Left lung (tissue), 14 donors: ENCODE measurements at places on chromosomes 13 and 19.

- H3K4me1 ChIP-seq: peaks cover 14% of the 10 kb centered on the region
- DNase-seq: no peak
- no peaks in the 10 kb centered on the region for H3K27me3 ChIP-seq
- H3K4me3 ChIP-seq: no peak overlapping the region
- no peaks in the 10 kb centered on the region for H3K36me3 ChIP-seq
Observed at GRCh38 chr19:13173139-13173737, 23.0 kb downstream of the IER2 start.

- H3K27ac ChIP-seq: no peak overlapping the region
- peaks cover 6% of the 10 kb centered on the region for H3K4me1 ChIP-seq
- H3K36me3 ChIP-seq: no peaks in the 10 kb centered on the region
- H3K4me3 ChIP-seq: peak overlapping the region; percentile 83
- no peaks in the 10 kb centered on the region for H3K27me3 ChIP-seq
- no peak for DNase-seq
Observed at GRCh38 chr19:17266589-17266974, 661 bp upstream of the BABAM1 start.

DNA sequence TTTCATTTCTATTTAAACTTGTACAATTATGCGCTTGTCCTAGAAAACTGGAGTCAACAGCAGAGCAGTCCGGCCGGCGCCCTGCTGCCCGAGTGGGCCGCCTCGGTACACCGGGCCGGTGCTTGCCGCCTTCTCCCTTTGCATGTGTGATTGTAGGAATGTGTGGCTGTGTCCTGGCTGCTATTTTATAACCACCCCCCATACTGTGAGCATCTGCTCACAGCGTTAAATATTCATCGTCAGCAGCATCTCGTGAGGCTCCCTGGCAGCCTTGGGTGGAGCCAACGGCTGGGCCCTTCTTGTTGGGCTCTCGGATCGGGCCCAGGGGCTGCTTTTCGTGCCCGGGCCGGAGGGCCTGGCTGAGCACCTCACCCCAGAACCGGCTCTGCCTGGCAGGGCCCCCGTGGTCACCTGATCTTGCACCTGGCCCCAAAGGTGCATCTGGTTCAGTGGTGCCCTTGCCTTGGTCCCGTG is 10.6 kb downstream of the PIAS4 start:
- peaks cover 62% of the 10 kb centered on the region for H3K36me3 ChIP-seq
- no peak overlapping the region for H3K27ac ChIP-seq
- DNase-seq: no peak
- H3K4me1 ChIP-seq: no peaks in the 10 kb centered on the region
- H3K27me3 ChIP-seq: no peaks in the 10 kb centered on the region

- DNase-seq: no peak
- H3K4me1 ChIP-seq: no peaks in the 10 kb centered on the region
- no peak overlapping the region for H3K4me3 ChIP-seq
- H3K27ac ChIP-seq: peak overlapping the region; percentile 5
- H3K36me3 ChIP-seq: no peaks in the 10 kb centered on the region
- no peaks in the 10 kb centered on the region for H3K27me3 ChIP-seq
Observed at GRCh38 chr13:91154558-91155353, 192.7 kb upstream of the MIR17HG start.

GRCh38 chr13:25902455-25902854 is 149.4 kb downstream of the SHISA2 start:
- DNase-seq: no peak
- H3K4me1 ChIP-seq: no peaks in the 10 kb centered on the region
- H3K27ac ChIP-seq: no peak overlapping the region
- H3K36me3 ChIP-seq: no peaks in the 10 kb centered on the region

DNA sequence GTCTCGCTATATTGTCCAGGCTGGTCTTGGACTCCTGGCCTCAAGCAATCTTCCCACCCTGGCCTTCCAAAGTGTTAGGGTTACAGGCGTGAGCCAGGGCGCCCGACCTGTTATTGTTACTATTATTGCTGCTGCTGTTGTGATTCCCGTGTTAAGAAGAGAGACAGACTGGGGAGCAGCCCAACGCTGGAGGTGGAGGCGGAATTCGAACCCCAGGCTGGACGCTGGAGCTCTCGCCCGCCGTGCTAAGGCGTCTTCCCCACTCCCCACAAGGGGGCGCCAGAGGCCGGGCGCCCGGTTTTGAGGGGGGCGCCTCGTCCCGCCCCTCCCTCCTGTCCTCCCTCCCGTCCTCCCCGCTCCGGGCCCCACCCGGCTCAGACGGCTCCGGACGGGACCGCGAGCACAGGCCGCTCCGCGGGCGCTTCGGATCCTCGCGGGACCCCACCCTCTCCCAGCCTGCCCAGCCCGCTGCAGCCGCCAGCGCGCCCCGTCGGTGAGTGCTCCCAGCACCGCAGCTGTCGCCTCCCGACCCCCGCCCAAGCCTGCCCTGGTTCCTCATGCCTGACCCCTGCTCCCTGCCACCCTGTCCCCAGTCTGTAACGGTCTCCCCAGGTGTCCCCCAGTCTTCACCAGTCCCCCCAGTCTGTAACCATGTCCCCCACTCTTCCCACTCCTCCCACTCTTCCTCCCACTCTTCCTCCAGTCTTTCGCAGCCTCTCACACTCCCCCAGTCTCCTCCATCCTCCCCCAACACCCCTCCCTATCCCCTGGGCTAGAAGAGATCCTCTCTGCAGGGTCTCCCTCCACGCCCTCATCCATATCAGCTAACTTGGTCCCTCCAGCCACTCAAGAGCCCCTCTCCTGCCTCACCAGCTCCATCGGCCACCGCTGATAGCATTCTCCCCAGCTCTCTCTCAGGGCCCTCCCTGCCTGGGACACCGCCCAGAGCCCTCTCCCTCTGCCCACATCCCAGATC is at the start of gene EHD2:
Gene EHD2, plus strand, starts transcription at position 377 of the 976 bp plus-strand sequence. CDS start 3,191 bp downstream, outside the sequence.
- peaks cover 7% of the 10 kb centered on the region for H3K4me1 ChIP-seq
- peaks cover 21% of the 10 kb centered on the region for H3K27me3 ChIP-seq
- peak; percentile 91 for DNase-seq
- peak within 1 kb of the TSS; percentile 59 for H3K4me3 ChIP-seq
- peak within 1 kb of the TSS; percentile 83 for H3K27ac ChIP-seq

DNA sequence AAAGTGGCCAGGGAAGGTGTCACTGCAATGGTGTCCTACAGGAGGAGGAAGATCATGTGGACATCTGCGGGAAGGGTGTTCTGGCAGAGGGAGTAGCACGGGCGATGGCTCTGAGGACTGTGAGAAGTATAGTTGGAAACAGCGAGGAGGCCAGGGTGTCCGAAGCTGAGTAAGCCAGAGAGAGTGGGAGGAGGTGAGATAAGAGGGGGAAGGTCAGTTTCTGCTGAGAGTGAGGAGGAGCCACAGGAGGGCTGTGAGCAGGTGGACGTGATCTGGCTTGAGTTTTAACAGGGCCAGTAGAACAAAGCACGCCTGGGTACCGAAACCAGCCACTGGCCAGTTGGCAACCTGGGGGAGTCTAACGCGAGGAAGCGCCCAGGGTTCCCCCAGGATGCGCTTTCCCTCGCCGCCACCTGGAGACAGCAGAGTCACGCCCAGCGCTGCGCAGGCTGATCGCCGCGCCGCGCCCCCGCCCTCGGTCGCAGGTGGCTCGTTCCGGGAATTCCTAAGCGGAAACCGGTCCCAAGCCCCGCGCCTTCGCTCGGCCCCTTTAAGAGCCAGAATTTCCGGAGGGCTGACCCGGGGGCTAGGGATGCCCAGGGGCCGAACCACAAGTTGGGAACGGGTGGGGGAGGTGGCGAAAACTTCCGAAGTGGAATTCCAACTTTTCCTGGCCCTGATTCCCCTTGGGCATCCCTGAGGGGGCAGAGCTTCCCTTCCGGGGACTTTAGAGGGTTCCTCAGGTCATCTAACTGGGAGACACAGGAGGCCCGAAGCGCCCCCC is 1.1 kb upstream of the LSR start:
- peak overlapping the region; percentile 88 for H3K27ac ChIP-seq
- peak; percentile 54 for DNase-seq
- H3K36me3 ChIP-seq: peaks cover 6% of the 10 kb centered on the region
- H3K4me3 ChIP-seq: peak overlapping the region; percentile 45
- peaks cover 11% of the 10 kb centered on the region for H3K27me3 ChIP-seq

- H3K4me1 ChIP-seq: no peaks in the 10 kb centered on the region
- H3K27ac ChIP-seq: no peak overlapping the region
- no peaks in the 10 kb centered on the region for H3K36me3 ChIP-seq
- no peaks in the 10 kb centered on the region for H3K27me3 ChIP-seq
- peak; percentile 14 for DNase-seq
Observed at GRCh38 chr13:70623239-70623638, 515.0 kb upstream of the KLHL1 start.

- H3K27ac ChIP-seq: no peak within 1 kb of the TSS
- peak; percentile 58 for DNase-seq
- H3K36me3 ChIP-seq: no peaks in the 10 kb centered on the region
- H3K4me1 ChIP-seq: no peaks in the 10 kb centered on the region
- H3K27me3 ChIP-seq: no peaks in the 10 kb centered on the region
Observed at GRCh38 chr19:36032251-36033104, at the start of gene CLIP3. Gene CLIP3, minus strand, starts transcription at chr19:36032873. Its CDS starts 516 bp downstream, at chr19:36032357.

DNA sequence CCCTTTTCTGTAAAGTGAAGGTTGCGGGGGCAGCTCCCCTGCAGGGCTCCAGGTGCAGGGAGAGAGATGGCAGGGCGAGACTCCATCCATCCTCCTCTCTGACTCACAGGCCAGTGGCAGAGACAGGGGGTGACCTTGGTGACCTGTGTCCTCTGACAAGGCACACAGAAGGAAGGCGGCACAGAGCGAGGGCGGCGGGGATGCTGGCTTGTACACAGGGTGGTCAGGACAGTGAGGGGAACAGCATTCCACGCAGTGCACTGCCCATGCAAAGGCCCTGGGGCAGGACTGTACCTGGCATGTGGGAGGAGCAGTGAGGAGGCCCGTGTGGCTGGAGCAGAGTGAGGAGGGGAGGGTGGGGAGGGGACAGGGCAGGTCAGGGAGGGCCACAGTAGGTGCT is 7.7 kb downstream of the NDUFA11 start:
- peak; percentile 75 for DNase-seq
- no peaks in the 10 kb centered on the region for H3K27me3 ChIP-seq
- no peak overlapping the region for H3K4me3 ChIP-seq
- H3K4me1 ChIP-seq: peaks cover 5% of the 10 kb centered on the region

GRCh38 chr19:10604460-10604980 is 17.4 kb upstream of the AP1M2 start:
- no peaks in the 10 kb centered on the region for H3K36me3 ChIP-seq
- no peak overlapping the region for H3K4me3 ChIP-seq
- peak overlapping the region; percentile 91 for H3K27ac ChIP-seq
- no peaks in the 10 kb centered on the region for H3K27me3 ChIP-seq

GRCh38 chr19:55248166-55248675 is 10.6 kb downstream of the PPP6R1 start:
- DNase-seq: no peak
- H3K27me3 ChIP-seq: no peaks in the 10 kb centered on the region
- H3K36me3 ChIP-seq: no peaks in the 10 kb centered on the region
- H3K4me3 ChIP-seq: no peak overlapping the region
- no peaks in the 10 kb centered on the region for H3K4me1 ChIP-seq
- no peak overlapping the region for H3K27ac ChIP-seq

- H3K36me3 ChIP-seq: no peaks in the 10 kb centered on the region
- no peaks in the 10 kb centered on the region for H3K27me3 ChIP-seq
- H3K4me3 ChIP-seq: no peak overlapping the region
Observed at GRCh38 chr13:64912141-64912540, 2318.0 kb downstream of the PCDH9 start.

GRCh38 chr13:51638216-51638871 is 54.1 kb downstream of the WDFY2 start:
- H3K4me1 ChIP-seq: peaks cover 23% of the 10 kb centered on the region
- no peak overlapping the region for H3K27ac ChIP-seq
- H3K4me3 ChIP-seq: no peak overlapping the region
- no peaks in the 10 kb centered on the region for H3K36me3 ChIP-seq

- DNase-seq: peak; percentile 8
- H3K27ac ChIP-seq: no peak overlapping the region
- no peaks in the 10 kb centered on the region for H3K36me3 ChIP-seq
- no peaks in the 10 kb centered on the region for H3K27me3 ChIP-seq
Observed at GRCh38 chr13:62687732-62688131, 1272.1 kb upstream of the PCDH20 start.
